ENCODE measurements at places on chromosomes 12 and 14.

DNA sequence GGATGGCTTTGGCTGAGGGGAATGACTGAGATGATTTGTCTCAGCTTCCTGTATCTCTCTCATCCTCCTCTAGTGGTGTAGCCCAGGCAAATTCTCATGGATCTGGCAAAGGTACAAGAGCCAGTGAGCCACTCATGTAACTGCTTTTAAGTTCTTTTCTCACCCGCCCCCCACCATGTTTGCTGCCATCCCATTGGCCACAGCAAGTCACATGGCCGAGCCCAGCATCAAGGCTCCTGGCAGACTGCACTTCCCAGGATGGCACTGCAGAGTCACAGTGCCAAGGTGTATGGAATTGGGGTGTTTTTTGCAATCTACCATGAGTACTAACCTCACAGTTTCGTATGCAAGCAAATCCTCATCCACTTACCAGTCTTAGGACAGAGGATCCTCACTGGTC, 50.9 kb downstream of the CHST11 start:
- DNase-seq = no peak

- no peak for DNase-seq
Measured at GRCh38 chr12:92438641-92439419, 264.0 kb upstream of the PLEKHG7 start.

DNA sequence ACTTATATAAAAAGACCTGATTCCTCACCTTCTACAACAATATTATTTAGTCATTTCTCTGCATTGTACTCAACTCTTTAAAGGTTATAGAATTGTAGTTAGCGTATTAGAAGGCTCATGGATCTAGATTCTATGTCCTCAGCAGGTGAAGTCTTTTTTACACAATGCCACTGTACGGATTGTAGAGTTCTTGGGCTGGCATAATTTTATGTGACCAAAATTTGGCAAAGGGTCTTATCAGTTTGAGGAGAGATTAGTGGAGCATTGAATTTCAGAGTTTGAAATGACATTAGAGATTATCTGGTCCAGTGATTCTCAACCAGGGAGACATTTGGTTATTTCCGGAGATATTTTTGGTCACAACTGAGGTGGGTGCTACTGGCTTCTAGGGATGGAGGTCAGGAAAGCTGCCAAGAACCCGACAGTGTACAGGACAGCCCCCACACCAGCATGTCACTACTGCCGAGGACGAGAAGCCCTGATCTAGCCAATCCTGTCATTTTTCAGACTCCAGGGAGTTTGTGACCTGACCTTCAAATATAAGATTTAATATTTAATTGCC, 63.9 kb downstream of the BICD1 start:
- no peak for DNase-seq

- no peak for DNase-seq
Measured at GRCh38 chr12:68279227-68280054, 26.0 kb upstream of the IL22 start.

- no peak for DNase-seq
Measured at GRCh38 chr12:4763549-4763948, 43.3 kb downstream of the GALNT8 start.

Data from GM06990 (cell line).